Motor neuron (in vitro differentiated cells): ENCODE measurements at places on chromosomes 1 and 21. TPM values are rescaled to one million over a fixed set of nuclear protein-coding genes. Genes with fewer than 3 reads are reported as not detected.
A peak's percentile ranks its signal among the peaks of the same experiment; 100 is the strongest.

DNA sequence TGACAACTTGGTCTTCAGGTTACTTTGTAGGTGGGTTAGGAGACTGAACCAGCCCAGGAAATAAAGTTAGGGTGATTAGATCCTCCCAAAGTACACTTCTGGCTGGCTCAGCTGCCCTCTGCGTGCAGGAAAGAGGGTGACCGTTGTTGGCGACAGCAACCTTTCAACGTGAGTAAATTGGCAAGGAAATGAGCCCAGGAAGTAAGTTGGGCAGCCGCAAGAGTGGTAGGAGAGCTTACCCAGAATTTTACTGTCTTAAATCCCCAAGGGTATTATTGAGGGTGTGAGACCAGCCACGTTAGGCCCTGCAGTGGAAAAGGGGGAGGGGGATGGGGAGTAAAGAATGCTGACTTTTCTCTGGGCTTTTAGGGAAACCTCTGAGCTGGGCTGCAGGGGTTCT, 1.6 kb downstream of the TENT5C start:
- no peak for ATAC-seq

The KLHDC8A gene
- 0.42 TPM in 1 of 2 replicates, not detected in the other for total RNA-seq

The LIN9 gene
- total RNA-seq: 4.6 and 4.7 TPM in 2 replicates

- peak; percentile 13 for ATAC-seq
Measured at GRCh38 chr1:161727256-161727924, 6.0 kb downstream of the FCRLB start.

The UBASH3A gene
- 0.19 TPM in 1 of 2 replicates, not detected in the other for total RNA-seq
